CD4-positive, alpha-beta memory T cell (primary cell): ENCODE measurements at places on chromosomes 13 and 19. TPM values are rescaled to one million over a fixed set of nuclear protein-coding genes. Genes with fewer than 3 reads are reported as not detected.

STARD13 gene
- total RNA-seq, result 0.36 TPM

DNA sequence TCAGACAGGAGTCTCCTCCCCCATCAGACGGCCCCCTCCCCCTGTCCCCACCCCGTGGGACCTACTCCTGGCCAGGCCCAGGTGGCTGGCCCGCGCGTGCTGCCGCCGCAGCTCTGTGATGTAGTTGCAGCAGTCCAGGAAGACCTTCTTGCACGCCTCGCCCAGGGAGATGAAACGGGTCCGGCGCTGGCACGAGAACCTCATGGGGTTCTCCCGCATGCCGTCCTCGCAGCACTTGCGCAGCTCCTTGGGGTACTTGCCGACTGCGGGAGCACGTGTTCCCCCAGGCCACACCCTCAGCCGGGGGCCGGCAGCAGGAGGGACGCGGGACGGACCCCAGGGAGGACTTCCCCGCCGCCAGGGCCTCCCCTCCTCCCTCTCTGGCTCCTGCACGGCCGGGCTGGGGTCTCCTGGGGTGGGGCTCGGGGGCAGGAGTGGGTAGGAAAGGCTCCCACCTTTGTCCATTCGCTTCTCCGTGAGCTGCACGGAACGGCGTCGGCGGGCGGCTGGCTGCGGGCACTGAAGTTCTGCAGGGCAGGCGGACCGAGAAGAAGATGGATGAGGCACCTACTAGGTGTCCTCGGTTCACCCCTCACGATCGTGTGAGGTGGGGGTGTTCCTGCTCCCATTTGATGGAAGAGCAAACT, 13.3 kb downstream of the C3 start:
- H3K27ac ChIP-seq, result no peak overlapping the region
- H3K4me3 ChIP-seq, result no peak overlapping the region
- no peak for DNase-seq
- peaks cover 7% of the 10 kb centered on the region for H3K4me1 ChIP-seq
- no peaks in the 10 kb centered on the region for H3K36me3 ChIP-seq

GRCh38 chr19:40232479-40232878, 6.0 kb upstream of the CCNP start:
- peaks cover 24% of the 10 kb centered on the region for H3K36me3 ChIP-seq
- H3K4me1 ChIP-seq, result no peaks in the 10 kb centered on the region
- DNase-seq, result no peak
- no peak overlapping the region for H3K4me3 ChIP-seq

- H3K36me3 ChIP-seq, result no peaks in the 10 kb centered on the region
- no peaks in the 10 kb centered on the region for H3K27me3 ChIP-seq
- DNase-seq, result no peak
- no peaks in the 10 kb centered on the region for H3K4me1 ChIP-seq
- no peak overlapping the region for H3K4me3 ChIP-seq
- no peak overlapping the region for H3K27ac ChIP-seq
Observed at GRCh38 chr13:83819156-83819555, 63.1 kb downstream of the SLITRK1 start.
